ENCODE measurements at places on chromosomes 1 and 21.

- DNase-seq, result no peak
Measured at GRCh38 chr1:107954126-107954525, 10.9 kb downstream of the VAV3 start.

- DNase-seq, result no peak
Measured at GRCh38 chr1:208153386-208153785, 90.8 kb downstream of the PLXNA2 start.

DNA sequence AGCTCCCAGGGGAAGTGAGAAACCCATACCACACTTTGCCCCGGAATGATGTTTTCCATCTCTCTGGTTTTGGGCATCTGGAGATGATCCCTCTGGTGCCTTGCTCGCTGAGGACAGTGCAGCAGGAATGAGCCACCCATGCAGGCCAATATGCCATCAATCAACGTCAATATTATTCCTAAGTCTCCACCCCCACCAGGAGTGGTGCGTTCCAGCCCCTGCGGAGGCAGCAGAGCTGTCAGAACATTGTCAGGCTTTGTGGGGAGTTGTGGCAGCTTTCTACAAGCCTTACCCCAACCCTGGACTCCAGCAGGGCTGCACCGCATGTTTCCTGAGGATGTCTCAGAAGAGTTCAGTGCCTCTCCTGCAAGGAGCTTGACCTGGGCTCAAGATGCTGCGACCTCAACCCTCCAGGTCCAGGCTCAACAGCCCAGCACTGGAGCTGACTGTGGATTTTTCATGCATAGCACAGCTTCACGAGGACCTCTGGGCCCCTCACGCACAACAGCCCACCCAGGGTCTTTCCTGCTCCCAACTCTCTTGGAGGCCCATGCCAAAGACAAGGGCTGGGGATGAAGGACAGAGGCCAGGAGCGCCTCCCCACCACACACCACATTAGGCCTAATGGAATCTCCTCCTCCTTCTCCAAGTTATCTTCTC is 67.5 kb downstream of the PSMG1 start:
- no peak for DNase-seq

GRCh38 chr21:17988102-17988437 is 168.9 kb upstream of the C21orf91 start:
- DNase-seq, result no peak

DNA sequence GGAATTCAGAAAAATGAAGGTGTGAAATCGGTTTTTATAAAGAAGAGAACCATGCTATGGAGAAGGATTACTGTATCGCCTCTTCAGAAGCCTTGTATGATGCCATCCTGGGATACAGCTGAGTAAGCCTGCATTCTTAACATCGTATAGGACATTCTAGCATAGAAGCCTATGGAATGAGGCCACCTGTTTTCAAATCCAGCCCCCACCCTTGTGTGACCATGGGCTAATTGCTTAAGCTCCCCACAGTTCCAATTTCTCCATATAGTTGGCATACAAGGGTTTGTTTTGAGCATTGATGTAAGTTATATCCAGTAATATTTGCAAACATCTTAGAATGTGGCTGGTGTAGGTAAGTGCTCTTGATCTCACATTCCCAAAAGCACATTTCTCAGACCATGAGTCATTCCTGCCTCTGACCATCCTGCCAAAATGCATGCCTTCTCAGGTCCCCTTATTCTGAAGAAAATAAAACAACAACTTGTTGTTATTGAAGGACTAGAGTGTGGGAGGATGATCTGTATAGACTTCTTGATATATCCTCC is 1.5 kb downstream of the OR14A2 start:
- no peak for DNase-seq

- no peak for DNase-seq
Measured at GRCh38 chr1:161945306-161946060, 78.2 kb downstream of the OLFML2B start.

- no peak for DNase-seq
Measured at GRCh38 chr1:247156787-247157232, 15.0 kb downstream of the ZNF124 start.

- no peak for DNase-seq
Measured at GRCh38 chr21:29418813-29419212, 120.1 kb downstream of the BACH1 start.

DNA sequence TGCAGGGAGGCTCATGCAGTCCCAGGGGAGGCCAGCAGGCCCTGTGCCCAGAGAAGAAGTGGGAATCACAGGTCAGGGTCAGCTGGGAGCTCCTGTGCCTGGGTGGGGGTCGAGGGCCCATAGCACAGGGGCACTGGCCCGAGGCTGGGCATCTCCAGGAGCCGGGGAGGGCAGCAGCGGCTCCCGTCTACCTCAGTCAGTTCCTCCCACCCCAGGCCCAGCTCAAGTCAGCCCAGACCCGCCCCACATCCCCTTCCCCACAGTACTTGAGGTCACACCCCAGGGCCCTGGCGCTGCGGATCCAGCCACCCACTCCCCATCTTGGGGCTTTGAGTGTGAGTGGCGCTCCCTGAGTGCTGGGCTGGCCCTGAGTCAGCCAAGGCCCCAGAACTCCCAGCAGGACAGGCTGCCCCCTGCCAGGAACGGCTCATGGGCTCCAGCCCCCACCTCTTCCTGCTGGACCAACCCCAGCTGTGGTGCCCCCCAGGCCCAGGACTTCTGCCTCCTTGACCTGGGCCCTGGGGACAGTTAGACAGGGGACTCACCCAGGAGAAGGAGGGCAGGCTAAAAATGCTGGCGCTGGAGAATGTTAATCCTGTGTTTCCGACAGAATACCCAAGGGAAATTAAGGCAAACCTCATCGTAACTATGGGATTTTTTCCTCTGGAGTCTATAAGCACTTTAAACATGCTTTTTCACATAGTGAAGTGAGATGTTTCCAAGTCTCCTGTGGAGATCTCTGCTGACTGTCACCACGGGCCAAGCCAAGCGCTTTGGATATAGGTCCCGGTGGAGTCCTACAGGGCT is 68.8 kb upstream of the COL6A1 start:
- DNase-seq, result no peak

GRCh38 chr1:162235241-162235800 is 141.3 kb downstream of the SPATA46 start:
- DNase-seq, result no peak

GRCh38 chr1:29880556-29880955 is 644.2 kb downstream of the PTPRU start:
- DNase-seq, result no peak

- DNase-seq, result no peak
Measured at GRCh38 chr1:11448373-11449099, 30.4 kb upstream of the DISP3 start.

GRCh38 chr21:44454747-44455523 is at the start of gene LRRC3:
TSS of gene LRRC3 (plus strand) at chr21:44455510. CDS start at chr21:44456645, 1,135 bp downstream.
- DNase-seq, result peak; percentile 95

DNA sequence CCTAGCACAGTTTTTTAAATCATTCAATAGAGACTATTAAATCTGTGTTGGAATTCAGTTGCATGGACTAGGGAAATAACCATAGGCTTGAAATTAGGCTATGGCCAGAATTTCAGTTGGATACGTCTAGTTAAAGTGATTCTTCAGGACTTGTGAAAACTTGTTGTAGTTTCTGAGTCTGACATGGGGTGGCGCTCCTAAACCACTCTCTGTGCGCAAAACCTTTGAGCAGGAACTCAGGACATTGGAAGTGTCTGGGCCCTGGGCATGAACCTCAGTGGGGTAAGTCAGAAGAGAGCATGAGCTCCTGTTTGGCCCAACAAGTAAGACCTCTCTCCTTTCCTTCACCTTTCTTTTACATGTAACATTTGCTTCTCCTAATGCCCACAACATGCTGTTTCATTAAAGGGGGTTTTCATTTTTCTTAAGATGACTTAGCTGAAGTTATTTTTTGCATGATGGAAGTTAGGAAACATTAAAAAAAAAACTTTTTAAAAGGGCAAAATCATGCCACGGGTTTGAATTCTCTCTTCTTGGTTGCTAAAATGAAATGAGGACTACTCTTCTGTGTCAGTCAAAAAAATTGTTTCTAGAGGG is 17.1 kb upstream of the CCDC190 start:
- DNase-seq, result peak; percentile 44

DNA sequence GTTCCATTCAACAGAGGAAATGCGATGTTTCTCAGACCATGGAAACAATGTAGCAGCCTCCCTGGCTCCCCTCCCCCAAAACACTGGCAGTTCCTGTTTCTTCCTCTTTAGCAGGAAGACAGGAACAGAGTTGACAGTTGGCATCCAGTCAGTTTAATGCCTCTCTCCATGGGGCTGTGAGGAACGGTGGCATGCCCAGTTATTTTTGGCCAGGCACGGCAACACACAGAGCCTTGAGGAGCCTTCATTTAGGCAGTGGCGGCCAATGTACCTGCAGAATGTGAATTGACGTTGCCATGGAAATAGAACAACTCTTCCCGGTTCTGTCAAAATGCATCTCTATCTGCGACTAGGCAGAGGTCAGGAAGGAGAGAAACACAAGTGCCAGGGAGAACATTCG is 330.6 kb downstream of the DSCAM start:
- no peak for DNase-seq

- DNase-seq, result no peak
Measured at GRCh38 chr21:38544661-38545060, 46.4 kb upstream of the ERG start.

DNA sequence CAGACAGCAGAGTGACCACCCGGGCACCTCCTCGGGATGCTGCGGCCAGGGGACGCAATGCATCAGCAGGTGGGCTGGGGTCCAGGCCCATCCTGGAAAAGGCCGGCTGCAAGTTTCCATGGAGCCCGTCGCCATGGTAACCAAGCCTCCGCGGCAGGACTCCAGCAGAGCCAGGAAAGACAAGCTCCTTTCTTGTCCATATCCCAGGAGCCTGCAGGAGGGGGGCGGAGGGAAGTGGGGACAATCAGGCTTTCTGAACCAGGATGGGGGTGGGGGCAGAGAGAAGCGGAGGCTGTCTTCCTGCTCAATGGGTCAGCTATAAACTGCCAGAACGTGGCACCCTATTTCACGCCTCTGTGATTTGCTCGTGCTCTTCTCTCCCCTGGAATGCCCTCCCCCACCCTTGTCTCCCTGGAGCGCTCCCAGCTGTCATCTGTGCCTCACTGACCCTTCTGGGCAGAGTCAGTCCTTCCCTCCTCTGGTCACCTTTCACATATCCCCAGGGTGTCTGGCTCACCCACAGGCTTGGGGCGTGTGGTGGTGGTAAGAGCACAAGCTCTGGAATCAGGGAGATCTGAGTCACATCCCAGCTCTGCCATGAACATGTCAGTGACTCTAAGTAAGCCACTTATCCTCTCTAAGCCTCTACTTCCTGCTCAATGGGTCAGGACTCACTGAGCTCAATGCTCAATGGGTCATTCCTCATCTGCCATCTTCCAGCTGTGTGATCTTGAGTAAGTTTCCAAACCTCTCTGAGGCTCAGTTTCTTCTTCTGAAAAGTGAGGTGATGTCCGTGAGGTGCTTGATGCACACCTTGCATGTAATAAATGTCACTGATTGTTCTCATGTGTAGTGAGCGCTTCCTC is 58.9 kb upstream of the LAPTM5 start:
- DNase-seq, result peak; percentile 71

DNA sequence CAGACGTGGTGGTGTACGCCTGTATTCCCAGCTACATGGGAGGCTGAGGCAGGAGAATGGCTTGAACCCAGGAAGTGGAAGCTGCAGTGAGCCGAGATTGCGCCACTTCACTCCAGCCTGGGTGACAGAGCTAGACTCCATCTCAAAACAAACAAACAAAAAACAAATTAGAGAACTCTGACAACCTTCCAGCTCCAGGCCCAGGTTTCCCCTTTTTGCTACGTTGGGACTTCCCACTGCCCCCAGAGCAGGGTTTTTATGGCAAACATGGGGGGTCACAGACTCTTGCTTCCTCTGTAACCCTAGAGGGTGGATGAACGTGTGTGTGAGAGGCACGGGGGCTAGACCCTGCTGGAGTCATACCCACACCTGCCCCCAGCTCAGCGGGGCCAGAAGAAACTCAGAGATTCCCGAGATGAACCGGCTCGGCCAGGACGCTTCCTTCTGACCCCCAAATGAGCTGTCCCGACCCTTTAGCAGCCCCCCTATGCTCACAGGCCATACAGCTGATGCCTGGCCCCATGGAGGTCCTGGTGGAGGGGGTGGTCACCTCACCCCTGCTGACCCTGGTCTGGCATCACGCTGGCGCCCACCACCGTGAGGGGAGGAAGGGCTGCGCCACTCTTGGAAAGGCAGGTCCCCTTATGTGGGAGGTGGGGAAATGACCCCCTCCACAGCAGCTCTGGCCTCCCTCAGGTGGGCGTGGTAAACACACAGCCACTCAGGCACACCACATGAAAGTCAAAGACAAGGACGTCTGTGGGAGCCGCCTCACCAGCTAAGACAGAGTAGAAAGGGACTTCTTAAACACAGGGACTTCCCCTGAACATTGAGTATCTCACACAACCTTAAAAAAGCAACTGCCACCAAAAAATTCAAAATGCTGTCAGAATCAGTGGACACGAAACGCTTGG is 7.1 kb downstream of the GPR157 start:
- no peak for DNase-seq

- no peak for DNase-seq
Measured at GRCh38 chr1:238999944-239000343, 386.4 kb upstream of the CHRM3 start.

DNA sequence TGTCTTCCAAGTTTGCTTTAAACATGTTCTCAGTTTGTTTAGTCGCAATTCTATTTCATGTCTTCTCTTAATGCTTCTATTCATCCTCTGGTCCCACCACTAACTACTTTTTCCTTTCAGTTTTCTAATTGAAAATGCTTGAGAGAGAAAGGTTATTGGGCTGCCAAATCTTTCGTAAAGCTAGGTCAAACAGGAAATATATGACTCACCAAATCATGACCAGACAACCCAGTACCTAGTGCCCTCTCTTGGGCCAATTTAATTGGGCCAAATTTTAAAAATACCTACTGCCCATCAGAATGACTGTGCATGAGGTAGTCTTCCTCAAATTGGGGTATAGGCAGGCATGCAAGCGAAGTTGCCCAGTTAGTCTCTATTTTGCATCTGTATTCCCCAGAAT is 295.4 kb upstream of the PBX1 start:
- DNase-seq, result no peak

DNA sequence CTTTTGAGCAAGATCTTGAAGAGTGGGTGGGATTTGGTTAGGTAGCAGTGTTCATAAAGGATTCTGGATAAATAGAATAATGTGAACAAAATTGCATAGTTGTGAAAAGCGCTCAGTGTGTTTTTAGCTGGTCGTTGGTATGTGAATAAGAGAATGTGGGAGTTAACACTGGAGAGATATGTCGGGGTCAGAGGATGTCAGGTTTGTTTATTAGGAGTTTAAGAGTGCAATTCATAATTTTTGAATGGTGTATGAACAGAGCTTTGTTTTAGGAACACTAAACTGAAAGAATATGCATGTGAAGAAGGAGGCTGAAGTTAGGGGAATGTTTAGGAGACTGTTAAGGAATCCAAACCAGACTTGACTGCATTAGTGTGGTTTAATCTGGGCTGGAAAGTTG is 9.4 kb downstream of the USP16 start:
- no peak for DNase-seq
